Stimulated activated CD8-positive, alpha-beta memory T cell treated with anti-CD3 and anti-CD28 coated beads, Interleukin-15, amount 100 ng/mL, for 1 hour (primary cell): ENCODE measurements at places on chromosomes 16 and 17.

DNA sequence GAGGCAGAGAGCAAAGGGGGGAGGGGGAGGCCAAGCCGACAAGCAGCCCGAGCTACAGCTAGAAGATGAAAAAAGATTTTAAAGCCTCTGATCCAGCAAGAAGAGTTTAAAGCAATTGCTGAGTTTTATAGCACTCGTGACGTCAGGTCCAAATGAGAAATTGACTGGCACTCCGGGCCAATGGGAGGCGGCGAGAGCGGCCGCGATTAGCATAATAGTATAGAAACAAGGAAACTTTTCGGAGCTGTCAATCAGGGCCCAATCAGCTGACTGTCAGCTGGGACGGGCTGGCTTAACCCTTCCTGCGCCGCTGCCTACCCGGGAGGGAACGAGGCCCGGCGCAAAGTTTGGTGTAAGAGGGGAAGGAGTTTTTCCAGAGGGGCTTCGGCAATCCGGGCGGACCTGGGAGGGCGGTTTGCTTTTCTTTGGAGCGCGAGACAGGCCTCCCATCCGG, at the start of gene MAF:
Gene MAF (minus strand): TSS at position 100 of the 454 bp plus-strand sequence. CDS start 835 bp downstream, outside the sequence.
- peak; percentile 58 for DNase-seq

DNA sequence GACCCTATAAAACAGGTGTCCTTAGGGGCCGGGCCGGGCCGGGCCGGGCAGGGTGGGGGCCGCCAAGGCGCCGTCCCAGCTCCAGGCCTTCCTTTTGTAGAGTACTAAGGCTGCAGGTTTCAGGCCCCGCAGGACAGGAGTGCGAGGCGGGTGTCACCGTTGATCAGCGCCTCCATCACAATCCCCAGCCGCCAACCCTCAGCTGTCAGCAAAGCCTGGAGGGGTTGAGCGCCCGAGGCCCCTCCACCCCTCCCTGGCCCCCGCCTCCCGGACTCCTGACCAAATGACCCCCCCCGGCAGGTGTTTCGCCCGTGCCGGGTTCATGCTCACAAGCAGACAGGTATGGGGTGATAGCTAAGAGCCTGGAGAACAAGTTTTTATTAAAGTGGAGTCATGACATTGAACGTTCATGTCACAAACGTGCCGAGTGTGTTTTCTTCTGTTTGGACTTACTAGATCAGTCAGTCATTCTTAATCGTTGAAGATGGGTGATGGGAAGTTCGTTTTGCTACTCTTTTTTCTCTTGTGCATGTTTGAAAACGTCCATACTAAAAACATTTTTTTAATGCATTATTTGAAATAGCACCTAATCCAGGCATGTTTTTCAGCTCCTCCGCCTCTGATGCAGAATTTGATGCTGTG, 534 bp downstream of the ARL2BP start:
- no peak for DNase-seq

- no peak for DNase-seq
These were observed 2110.0 kb downstream of the TP53TG3F start for GRCh38 chr16:35569413-35569812.

DNA sequence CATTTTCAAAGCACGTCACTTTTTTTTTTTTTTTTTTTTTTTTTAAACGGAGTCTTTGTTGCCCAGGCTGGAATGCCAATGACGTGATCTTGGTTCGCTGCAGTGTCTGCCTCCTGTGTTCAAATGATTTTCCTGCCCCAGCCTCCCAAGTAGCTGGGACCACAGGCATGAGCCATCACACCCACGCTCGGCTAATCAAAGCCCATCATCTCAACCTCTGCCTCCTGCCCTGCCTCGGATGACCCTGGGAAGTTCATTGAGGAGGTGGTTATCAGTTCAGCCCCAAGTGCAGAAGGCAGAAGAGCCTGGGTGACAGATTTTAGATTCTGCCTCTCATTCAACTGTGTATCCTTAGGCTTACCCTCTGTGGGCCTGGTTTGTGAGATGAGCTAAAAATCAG, 484.9 kb upstream of the EEF2KMT start:
- no peak for DNase-seq

- DNase-seq, result no peak
These were observed 4.3 kb upstream of the POLG2 start for GRCh38 chr17:64500862-64501765.

- DNase-seq, result no peak
These were observed 31.9 kb downstream of the CLUAP1 start for GRCh38 chr16:3532741-3533140.

GRCh38 chr17:33373273-33373672, 80.2 kb upstream of the ASIC2 start:
- no peak for DNase-seq

- DNase-seq, result no peak
These were observed 93.1 kb downstream of the XYLT1 start for GRCh38 chr16:17377360-17378324.

- DNase-seq, result no peak
These were observed 1.7 kb downstream of the GPRC5C start for GRCh38 chr17:74433421-74434121.

DNA sequence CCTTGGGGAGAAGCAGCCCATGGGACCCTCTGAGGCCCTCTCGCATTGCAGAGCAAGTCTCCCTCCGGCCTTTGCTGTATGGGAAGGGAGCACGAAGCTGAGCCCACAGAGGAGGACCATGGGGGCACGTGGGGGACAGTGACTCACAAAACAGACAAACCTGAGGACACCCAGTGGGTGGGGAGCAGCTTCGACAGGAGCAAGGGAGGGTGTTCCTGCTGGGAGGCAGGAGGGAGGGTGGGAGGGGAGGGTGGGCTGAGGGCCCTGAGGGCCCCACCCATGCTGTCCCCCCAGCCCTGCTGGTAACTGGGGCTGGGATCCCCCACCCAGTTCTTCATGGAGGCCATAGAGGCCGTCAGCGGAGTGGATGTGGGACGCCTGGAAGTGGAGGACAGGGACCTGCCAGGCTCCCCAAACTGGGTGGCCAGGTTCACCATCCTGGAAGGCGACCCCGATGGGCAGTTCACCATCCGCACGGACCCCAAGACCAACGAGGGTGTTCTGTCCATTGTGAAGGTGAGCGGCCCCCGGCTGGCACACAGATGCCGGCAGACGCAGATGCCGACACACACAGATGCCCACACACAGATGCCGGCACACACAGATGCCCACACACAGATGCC, 12.5 kb downstream of the SLC22A31 start:
- no peak for DNase-seq

DNA sequence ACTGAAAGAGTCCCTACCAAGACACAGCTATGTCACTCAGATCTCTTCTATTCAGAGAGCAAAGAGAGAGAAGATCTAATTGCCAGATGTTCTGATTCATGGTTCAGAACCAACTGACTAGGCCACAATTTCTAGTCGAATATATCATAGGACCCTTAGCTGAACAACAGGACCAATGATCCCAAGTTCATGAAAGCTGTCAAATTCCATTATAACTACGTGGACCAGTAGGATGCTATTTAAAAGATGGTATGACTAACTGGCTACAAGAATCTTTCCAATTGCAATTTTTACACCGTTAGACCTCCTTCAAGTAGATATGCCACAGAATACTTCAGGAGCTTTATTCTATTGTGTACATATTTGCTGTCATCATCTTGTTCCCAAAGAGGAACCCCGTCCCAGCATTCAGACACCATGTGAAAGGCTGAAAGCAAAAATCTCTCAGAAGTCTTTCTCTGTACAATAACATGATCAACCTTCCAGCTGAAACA, 26.0 kb downstream of the DCUN1D3 start:
- no peak for DNase-seq
